ENCODE measurements at places on chromosomes 16 and 17.

- DNase-seq: no peak
These were observed 7.2 kb downstream of the CENPX start for GRCh38 chr17:82015311-82015971.

GRCh38 chr16:17770104-17770503 is 299.3 kb upstream of the XYLT1 start:
- DNase-seq: no peak

DNA sequence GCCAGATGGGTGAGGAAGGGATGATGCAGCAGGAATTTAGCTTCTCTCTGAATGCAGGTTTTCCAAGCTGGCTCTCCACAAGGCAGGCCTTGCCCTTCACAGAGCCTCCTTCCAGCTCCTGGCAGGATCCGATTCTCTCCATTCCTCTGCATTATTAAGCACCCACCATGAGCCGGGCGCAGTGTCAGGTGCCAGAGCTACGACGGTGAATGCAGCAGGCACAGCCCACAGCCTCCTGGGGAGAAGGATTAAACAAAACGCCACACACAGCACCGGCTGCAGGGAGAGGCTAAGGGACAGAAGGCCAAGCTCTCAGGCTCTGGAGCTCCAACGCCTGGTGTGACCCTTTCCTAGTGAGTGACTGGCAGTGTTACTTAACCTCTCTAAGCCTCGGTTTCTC is 7.1 kb upstream of the MT2A start:
- no peak for DNase-seq

DNA sequence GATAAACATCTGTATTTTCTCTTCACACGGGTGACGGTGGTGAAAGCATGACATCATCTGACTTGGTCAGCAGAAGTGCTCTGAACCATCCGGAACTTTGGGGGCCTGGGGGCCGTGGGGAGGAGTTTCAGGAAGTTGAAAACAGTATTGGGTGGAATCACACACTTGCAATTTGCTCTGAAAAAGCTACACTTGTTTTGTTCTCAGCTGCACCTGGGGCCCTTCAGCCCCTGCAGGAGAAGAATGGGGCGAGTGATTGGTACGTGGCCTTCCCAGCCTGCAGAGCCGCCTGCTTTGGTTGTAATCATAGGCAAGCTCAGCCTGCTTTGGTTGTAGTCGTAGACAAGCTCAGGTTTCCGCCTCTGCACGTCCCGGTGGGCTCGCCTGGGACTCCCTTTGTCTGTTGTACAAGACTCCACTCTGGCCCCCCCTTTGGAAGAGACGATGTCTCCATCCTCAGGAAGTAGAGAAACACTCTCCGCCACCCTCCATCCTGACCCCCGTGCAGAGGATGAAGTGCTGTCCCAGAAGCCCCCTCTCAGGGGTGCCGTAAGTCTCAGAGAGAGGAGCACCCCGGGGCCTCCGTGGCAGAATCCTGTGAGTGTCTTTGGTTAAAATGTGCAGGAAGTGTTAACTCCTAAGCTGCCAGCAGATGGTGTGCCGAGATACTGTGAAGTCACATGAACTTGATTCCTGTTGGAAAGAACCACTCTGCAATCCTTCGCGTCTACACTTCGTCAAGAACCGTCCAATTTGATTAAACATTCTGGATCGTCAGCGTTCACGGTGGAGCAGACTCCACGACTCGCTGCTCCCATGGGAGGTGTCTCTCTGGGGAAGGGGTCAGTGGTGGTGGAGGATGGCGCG is 5.4 kb downstream of the BANP start:
- DNase-seq: peak; percentile 84

DNA sequence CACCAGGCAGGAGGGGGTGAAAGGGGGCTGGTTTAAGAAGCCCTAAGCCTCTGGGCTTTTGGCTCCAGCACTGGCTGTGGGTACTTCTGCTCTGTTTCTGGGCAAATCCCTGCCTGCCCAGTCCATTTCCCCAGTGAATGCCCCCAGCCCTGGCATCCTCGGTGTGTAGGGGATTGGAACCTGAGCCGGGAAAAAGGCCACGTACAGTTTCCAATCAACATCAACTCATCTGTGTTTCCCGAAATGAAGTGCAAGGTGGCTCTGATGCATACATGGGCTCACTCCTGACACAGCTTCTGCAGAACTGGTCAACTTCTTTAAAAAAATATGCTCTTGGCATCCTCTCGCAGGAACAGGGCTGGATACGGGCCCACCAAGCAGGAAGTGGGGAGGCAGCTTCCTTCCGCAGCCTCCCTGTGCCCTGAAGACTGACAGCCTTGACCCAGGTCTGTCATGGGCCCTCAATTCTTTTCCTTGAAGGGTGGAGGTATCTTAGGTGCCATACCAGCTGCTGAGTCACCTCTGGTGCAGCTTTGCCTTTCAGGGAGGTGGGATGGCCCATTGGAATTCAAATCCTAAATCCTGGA is 73.3 kb downstream of the N4BP1 start:
- DNase-seq: no peak

DNA sequence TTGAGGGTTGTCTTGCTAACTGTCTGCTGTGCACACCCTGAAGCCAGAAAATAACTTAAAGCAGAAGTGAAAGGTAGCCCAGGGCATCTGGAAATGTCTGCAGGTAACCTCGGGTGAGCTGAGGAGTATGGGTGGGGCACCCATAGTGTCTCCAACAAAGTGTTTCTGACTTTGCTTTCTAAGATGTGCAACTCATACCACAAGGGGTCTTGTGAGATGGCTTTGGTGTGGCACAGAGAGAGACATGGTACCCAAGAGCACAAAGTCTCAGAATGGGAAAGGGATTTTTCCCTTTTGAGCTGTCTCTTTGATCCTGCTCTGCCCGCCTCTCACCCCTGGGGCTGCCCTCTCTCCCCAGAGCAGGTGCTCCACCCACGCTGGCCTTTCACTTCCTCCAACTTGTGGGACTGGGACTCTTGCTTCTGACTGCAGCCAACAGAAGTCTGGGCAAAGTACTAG is 6.9 kb downstream of the CHD9 start:
- peak; percentile 5 for DNase-seq

GRCh38 chr16:74304164-74304834 is 7.7 kb downstream of the PSMD7 start:
- no peak for DNase-seq

DNA sequence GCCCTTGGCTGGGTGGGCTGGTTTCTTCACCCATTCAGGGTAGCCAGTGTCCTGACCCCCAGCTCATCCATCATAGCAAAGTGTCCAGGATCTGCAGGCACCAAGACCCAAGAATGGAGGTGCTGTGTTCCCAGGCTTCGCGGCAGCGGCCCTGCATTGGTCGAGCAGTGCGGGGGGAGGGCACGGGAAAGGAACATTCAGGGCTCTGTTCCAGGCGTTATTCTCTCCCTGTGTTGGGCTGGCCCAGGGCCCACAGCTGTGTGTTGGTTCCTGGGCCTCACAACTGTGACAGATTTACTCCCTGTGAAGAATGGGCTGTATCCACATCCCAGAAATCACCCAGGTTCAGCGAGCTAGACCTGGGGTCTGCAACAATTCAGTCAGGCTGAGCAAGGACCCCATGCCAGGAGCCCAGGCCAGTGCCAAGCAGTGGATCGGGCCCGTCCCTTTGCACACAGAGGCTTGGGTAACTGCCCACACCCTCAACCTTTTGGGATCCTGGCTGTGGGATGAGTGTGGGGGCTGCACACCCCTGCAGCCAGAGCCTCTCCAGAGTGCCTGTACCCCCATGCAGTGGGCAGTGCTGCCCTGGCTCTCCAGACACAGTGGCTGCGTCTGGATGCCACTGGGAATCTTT is 10.0 kb downstream of the GPT2 start:
- no peak for DNase-seq

DNA sequence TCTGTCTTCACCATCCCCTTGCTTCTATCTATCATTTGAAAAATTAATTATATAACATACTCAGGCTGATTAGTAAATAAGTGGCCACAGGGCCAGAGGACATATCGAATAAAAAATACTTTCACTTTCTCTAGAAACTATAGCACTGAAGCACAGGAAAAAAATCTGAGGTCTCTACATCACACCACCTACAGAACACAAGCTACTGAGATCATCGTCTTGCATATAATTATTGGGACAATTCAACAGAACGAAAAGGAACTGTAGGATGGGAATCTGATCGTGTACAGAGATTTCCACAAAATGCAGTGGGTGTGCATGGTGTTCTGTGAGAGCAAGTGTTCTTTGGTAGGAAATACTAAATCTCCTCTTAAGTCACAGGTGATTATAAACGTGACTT is 289.6 kb upstream of the ERCC4 start:
- DNase-seq: no peak

DNA sequence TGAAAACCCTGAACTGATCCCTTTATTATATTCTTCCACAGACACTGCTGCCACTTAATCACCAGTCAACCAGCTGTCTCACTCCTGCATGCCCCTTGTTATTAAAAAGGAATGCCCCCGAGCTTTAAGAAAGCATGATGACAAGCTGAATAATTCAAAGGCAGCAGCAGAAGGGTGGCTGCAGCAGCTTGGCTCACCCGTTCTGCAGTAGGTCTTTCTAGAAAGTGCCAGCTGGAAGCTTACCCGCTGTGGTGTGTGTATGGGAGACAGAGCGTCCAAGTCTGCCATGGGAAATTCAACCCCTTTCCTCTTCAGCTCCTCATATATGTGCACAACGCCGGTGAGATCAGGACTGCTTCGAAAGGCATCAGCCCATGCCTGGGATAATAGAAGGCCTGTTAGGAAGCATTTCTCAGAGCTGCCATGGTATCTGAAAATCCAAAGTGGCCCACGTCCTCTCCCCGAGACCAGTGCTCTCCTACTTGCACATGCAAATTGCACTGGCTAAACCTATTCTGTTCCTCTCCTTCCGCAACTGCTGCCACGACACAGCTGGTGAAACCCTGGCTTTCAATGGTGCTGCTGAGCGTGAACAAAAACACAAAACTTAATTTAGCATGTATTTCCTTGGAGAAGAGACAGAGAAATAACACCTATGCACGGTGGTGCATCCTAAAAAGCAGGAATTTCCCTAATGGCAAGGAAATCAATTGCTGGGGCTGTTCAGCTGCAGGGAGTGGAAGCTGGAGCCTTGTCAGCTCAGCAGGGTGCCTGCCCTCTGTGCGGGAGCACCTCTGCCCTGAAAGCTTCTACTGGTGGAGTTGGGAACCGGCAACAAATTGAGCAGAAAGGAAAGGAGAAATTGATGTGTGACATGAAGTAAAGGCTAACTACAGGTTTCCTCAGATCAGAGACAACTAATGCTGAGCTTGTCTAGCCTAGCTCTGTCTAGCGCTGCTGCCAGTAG is 47.9 kb upstream of the SREBF1 start:
- no peak for DNase-seq

DNA sequence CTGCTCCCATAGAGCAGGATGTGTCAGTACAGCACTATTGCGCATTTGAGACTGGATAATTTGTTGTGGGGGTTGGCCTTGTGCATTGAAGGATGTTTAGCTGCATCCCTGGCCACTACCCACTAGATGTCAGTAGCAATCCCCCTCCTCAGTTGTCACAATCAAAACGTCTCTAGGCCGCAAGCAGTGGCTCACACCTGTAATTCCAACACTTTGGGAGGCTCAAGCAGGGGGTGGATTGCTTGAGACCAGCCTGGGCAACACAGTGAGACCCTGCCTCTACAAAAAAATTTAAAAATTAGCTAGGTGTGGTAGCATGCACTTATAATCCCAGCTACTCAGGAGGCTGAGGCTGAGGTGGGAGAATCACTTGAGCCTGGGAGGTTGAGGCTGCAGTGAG is 48.4 kb downstream of the CENPV start:
- no peak for DNase-seq

DNA sequence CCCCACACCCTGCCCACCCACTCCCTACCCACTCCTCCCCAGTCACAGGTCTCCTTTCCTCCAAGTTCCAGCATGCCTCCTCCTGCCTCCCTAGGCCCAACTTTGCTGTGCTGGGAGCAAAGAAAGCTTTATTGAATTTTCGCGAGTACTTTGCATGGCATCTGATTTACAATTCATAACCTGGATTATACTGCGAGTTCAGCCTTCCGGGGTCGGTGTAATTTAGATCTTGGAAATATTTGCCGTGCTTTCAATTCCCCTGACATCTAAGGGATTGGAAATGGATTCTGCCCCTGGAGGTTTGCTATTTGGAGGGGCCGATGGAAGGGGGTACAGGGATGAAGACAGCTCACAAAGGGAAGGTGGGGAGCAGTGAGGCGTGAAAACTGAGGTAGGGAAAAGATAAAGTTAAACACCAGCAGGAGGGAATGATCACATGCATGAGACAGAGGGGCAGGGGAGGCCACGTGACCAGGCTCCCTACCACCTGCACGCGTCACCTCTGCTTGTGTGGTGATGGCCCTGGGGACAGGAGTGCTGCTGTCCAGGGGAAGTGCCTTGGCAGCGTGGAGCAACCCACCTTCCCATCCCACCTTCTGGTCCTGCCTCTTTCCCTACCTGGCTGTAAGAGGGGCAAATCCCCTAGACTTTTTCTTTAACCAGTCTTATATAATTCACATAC is 132.3 kb upstream of the RPL38 start:
- DNase-seq: no peak

DNA sequence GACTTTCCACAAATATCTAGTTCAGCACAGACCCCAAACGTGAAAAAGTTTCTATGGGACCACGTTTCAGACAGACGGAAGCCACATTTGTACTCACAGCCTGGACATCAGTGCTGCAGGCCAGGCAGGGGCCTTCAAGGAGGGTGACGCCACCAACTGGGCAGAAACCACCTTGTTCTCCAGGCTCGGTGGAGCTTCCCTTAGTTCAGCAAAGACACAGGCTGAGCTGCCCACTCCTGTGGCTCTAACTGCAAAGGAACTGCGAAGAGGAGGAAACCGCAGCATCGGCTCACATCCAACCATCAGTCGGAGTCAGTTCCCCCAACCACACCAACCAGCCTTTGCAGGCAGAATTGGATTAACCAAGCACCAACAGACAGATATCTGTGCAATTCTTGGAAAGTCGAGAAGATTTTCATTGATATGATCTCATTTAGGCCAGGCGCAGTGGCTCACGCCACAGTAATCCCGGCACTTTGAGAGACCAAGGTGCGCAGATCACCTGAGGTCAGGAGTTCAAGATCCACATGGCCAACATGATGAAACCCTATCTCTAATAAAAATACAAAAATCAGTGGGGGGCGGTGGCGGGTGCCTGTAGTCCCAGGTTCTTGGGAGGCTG is 73.3 kb upstream of the CNEP1R1 start:
- no peak for DNase-seq

DNA sequence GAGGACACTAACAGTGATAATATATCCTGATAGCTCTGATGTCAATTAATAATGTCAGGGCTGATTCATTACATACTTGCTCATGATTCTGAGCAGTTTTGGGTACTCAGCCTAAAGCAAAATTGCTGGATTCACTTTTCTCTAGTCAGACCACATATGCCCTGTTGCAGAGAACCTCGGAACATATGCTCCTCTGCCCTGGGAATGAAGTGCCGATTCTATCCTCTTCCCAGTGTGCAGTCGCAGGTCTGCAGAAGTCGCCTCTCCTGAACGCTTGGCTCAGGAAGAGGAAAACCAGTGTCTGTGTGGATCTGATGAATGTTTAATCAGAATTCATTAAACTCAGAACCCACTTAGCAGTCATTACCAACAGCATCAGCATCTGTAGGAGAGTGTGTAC is 34.5 kb downstream of the ABCC12 start:
- DNase-seq: no peak

- no peak for DNase-seq
These were observed 140.7 kb downstream of the SDK2 start for GRCh38 chr17:73503560-73503959.

Data from T-cell (primary cell).